Neural crest cell (in vitro differentiated cells): ENCODE measurements at places on chromosomes 6 and 20.

- DNase-seq = no peak
These were observed 164.7 kb upstream of the CHD6 start for GRCh38 chr20:41782730-41783406.

- DNase-seq = peak; percentile 57
These were observed 20.7 kb downstream of the DYNLRB1 start for GRCh38 chr20:34536798-34537394.

GRCh38 chr6:149046164-149046821 lies 271.2 kb upstream of the TAB2 start:
- DNase-seq = no peak

- no peak for DNase-seq
These were observed 115.5 kb downstream of the ADGRG6 start for GRCh38 chr6:142417331-142417750.

- no peak for DNase-seq
These were observed 62.9 kb downstream of the TRMT6 start for GRCh38 chr20:5887386-5887785.

- DNase-seq = peak; percentile 41
These were observed 24.1 kb upstream of the MAP3K7 start for GRCh38 chr6:90610751-90611542.

- DNase-seq = no peak
These were observed 146.9 kb downstream of the FUT9 start for GRCh38 chr6:96162711-96163120.

DNA sequence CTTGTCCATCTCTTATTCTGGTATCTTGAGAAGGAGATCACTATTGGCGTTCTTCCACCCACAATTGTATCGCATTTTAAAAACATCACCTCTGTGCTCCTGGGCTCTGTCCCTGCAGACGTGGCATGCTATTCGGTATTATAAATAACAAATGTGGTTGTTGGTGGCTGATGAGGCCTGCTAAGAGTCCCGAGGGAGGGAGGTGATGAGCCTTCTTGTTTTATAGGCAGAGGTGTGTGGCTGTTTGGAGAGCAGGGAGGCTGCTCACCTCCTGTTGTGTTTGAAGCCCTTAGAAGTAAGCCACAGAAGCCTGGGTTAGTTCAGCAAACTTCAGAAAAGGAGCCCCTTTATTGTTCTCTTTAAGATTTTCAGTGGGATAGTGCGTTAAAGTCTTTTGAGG lies 15.6 kb downstream of the MANBAL start:
- no peak for DNase-seq

DNA sequence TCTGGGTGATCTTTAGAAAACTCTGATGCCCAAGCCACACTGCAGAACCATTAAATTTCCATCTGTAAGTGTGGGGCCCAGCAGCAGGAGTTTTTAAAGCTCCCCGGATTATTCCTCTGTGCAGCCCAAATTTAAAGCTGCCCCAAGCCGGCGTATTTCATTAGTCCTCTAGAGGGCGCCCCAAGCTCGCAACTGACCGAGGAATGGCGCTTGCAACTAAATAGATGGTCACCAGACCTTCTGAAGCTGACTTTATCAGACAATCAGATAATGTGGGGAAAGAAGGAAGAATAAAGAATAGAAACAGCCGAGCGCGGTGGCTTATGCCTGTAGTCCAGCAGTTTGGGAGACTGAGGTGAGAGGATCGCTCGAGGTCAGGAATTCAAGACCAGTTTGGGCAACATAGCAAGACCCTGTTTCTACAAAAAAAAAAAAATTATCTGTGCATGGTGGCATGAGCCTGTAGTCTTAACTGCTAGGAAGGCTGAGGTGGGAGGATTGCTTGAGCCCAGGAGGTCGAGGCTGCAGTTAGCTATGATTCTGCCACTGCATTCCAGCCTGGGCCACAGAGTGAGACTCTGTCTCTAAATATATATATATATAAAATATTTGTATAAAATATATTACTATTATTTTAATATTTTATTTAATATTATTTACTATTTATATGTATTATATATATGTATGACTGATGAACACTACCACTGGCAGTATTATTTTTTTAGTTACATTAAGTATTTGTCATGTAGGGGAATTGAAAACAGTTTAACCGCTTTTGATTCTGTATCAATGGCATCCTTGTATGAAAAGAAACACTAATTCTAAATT lies 56.0 kb downstream of the OTOR start:
- peak; percentile 80 for DNase-seq

GRCh38 chr6:163376187-163376586 lies 38.3 kb upstream of the QKI start:
- no peak for DNase-seq

GRCh38 chr6:16527691-16528090 lies 233.6 kb downstream of the ATXN1 start:
- DNase-seq = no peak

DNA sequence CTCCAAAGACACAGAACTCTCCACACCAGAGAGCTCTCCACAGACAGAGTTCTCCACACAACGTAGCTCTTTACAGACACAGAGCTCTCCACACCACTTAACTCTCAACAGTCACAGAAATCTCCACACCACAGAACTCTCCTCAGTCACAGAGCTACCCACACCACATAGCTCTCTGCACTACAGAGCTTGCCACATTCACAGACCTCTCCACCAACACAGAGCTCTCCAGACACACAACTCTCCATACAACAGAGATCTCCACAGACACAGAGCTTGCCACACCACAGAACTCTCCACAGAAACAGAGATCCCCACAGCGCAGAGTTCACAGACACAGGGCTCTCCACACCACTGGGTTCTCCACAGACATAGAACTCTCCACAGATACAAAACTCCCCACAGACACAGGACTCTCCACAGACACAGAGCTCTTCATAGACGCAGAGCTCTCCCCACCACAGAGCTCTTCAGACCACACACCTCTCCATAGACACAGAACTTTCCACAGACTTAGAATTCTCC lies 52.5 kb downstream of the ERMARD start:
- no peak for DNase-seq

- DNase-seq = no peak
These were observed 195.1 kb downstream of the BMP7 start for GRCh38 chr20:57071283-57071731.

- no peak for DNase-seq
These were observed 53.5 kb upstream of the AKAP12 start for GRCh38 chr6:151186306-151186705.

DNA sequence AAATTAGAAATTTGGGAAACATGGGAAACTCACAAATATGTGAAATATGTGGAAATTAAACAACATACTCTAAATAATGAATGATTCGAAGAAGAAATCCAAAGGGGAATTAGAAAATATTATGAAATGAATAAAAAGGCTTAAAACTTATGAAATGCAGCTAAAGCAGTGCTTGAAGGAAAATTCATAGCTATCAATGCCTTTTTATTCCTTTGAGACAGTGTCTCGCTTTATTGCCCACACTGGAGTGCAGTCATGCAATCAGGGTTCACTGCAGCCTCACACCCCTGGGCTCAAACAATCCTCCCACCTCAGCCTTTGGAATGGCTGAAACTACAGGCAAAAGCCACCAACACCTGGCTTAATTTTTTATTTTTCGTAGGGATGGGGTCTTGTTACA lies 7.9 kb upstream of the TGIF2 start:
- no peak for DNase-seq

DNA sequence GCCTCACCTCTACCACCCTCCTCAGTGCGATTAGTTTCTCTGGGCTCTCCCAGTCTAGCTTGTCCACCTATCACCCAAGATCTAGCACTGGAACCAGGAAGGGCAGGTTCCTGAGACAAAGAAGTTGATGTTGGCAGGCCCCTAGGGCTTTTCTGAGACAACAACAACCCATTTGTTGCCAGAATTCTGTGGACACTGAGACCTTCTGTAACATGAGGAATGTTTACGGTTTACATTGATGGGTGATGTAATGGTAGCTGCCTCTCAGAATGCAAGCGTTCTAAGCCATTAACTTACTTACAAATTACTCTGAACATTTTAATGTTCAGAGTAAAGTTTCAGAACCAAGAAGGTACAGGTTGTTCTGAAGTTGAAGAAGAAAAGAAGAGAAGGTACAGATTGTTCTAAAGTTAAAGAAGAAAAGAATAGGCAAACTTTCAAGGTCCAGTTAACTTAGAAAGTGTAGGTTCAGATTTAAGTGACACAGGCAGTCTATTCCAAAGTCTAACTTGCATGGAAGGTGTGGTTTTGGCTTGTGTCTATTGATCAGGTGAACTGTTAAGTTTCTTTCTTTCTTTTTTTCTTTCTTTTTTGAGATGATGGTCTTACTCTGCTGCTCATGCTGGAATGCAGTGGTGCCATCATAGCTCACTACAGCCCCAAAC lies 3.7 kb upstream of the MED23 start:
- DNase-seq = no peak
